CD14-positive monocyte (primary cell): ENCODE measurements at places on chromosomes 1 and 21.

GRCh38 chr1:59089922-59090457 lies 206.9 kb upstream of the FGGY start:
- DNase-seq, result no peak

DNA sequence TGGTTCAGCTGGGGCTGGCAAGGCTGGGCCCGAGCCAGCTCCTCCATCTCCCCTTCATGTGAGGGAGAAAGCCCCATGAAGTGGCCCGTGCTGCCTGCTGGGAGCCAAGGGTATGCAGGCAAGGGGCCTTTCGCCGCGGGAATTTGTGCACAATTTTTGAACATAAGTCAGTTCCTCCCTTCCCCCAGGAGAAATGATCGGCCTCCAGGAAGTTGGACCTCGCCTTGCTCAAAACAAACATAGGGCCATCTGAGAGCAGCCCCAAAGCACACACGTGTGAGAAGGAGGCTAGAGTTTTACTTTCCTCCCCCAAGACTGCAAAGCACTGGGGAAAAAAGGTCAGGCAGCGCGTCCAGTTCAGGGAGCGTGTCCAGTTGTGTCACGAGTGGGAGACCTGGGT lies 64.7 kb downstream of the PRDM16 start:
- no peak for DNase-seq

- DNase-seq, result no peak
Measured at GRCh38 chr1:38500891-38501290, 358.7 kb downstream of the RRAGC start.

GRCh38 chr1:21503706-21504377 lies 5.4 kb upstream of the ALPL start:
- no peak for DNase-seq

GRCh38 chr1:151222130-151222529 lies 23.8 kb downstream of the PIP5K1A start:
- DNase-seq, result no peak

DNA sequence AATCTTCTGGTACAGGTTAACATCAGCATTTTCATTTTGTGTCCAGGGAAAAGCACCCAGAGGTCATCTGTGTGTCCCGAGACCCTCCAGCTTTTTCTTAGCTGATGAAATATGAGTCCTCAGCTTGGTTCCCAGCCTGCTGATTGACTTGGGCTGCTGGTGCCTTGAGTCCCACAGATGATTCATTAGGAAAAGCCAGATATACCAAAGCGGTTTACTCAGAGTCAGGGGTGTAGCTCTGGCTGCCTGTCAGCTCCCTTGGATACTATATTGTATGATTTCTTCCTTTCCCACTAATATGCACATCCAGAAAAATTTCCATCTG lies 43.7 kb upstream of the MAB21L3 start:
- no peak for DNase-seq

- no peak for DNase-seq
Measured at GRCh38 chr1:30087465-30087864, 635.9 kb downstream of the MATN1 start.

DNA sequence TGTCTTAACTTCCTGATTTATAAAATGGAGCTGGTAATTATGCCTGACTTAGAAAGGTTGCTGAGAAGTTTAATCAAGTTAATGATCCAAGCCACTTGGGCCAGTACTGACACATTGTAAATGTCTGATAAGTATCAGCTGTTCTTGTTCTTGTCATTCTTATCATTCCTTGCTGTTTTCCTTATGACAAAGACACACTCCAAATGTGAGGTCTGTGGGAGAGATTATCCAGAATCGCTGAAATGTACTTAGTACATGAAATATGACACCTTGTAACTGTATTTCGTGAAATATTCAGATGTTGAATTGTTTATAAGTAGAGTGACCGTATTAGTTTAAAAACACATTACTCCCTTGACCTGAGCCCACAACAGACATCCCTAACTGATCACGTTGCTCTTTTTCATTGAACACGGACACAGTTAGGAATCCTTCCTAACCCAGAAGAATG lies 6.1 kb downstream of the AADACL4 start:
- DNase-seq, result no peak

DNA sequence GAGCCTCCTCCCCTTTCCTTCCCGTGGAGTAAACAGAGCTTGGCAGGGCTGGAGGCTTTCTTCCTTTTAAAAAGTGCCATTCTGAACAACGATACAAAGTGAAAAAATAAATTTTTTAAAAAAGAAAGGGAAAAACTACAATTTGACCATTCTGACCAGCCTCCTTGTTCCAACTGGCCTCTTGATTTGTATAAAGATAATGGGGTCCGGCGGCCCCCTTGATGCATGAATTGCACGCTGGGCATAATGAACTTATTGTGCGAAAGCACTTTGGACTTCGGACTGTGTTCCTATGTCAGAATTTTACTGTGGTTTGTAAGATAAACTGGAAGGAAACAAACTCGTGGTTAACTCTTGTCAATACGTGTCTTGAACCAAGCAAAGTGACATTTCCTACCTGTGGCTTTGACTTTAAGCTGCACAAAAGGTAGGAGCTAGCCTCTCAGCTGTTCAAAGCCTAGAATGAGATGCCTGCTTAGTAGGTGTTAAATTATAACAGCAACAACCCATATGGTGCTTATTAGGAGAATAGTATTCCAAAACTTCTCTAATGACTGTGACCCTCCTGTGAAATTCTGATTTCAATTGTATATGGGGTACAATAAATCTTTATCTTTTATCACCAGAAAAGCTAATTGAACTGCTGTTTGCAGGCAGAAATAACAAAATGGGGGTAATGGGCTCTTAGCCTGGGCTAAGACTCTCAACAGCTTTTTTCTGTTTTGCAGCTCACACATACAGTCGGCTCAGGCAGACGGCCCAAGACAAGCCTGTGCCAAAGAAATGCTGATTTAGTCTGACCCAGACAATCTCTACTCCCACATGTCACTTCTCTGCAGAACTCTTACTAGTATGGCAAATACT lies 9.3 kb downstream of the IRF2BP2 start:
- DNase-seq, result no peak

- no peak for DNase-seq
Measured at GRCh38 chr1:87942165-87942564, 613.5 kb downstream of the LMO4 start.

GRCh38 chr1:14300991-14301703 lies 297.3 kb upstream of the KAZN start:
- no peak for DNase-seq

DNA sequence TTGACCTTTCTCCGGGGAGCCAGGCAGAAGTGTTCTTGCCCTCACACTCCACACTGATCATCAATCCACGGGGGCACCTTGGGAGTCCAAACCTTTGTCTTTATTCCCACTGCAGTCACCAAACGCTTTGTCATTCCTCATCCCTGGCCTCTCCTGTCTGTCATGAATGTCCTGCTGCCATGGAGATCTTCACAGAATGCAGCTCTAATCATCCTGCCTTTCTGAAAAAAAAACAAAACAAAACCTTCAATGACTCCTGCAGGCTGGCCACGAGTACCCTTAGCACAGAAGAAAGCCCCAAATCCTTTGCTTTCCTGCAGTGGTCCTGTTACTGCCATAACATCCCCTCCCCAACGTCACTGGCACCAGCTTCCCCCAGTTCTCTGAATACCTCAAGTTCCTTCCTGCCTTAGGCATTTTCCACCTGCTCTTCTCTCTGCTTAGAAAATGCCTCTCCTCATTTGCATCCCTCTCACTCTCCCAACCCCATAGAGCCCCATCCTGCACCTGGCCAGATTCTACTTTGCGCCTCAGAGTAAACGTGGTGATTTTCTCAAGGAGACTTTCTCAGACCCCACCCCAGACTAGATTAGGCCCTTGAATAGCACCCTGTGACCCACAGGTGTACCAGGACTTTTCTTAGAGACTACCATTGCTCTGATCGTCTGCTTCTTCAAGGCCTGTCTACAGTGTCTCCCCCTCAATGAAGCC lies 131.2 kb downstream of the AK5 start:
- DNase-seq, result no peak

- DNase-seq, result no peak
Measured at GRCh38 chr1:89277725-89278124, 5.1 kb upstream of the GBP5 start.

DNA sequence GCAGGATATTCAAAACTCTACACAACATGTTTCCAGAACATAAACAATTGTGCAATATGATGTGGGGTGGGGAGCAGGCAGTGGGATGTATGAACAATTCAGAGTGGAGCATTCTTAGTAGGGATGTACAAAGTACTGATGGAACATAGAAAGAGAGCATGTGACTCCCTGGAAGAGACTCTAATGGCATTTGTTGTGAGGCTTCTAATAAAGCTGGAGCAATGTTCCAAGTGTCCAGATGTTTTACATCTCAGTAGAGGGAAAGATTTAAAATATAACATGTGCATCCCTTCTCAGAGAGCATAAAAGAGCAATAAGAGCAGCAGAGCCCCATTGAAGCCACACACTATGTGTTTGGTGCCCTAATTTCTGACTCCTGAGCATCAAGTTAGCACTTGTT lies 116.5 kb downstream of the BRINP2 start:
- DNase-seq, result no peak

DNA sequence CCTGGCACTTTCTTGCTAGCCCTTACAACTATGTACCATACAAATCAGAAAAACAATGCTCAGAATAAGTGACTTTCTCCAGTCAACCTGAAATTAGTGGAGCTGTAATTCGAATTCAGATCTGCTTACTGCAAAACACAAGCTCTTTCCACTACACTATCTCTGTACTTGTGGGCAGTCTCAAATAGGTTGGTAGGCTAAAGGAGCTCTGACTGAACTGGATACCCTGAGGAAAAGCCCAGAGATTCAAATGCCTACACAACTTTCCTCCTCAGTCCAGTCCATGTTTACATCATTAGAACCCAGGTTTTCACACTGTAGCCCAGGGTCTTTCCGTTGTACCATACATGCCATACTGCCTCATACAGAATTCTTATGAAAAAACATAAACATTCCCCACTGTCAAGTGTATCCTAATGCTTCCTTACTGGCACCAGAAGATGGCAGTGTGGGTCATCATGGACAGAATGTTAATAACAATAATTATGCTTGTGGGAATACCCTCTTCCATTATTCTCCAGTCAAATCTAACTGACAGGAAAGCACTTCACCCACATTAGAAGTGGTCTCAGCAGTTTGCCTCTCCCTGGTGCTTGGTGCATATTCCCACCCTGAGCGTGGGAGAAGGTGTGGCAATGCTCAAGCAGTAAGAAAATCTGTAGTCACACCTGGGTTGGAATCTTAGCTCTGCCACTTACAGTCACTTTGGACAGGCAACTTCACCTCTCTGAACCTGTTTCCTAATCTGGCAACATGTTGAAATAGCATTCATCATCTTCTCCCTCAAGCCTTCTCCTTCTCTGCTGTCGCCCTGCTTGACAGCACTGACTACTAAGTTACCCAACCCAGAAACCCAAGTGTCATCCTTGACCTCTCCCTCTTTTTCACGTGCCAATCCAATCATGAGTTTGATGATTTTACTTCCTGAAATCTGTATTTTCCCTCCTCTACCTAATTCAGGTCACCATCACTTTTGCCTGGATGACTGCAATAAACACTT lies 14.4 kb upstream of the ZFYVE9 start:
- DNase-seq, result peak; percentile 63

DNA sequence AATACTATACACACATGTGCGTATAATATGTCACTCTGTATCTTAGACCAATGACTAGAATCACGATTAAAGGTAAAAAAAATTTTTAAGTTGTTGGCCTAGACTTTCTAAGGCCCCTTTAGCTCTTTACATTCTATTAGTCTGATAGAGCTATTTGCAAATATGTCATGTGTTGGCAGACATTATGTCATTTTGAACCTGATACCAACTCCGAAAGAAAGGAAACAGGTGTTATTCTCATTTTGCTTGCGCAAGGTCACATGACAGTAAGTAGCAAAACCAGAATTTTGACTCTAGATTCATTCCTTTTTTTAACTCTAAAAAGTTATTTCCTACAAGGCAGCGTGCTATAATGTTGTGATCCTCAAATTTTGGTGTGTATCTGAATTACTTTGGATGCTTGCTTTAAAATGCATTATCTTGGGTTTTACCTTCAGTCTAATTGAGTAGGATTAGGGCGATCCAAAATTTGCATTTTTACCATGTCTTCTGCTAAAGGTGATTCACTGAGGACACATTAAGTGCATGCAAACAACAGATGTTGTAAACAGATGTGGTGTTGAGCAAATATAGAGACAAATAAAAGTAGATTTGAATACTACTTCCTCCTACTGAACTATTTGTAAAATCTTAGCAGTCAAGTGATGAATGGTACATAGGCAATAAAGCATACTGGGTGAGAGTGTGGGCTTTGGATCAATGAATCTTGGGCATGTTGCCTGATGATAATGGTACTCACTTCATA lies 63.5 kb upstream of the KIAA1614 start:
- DNase-seq, result no peak

GRCh38 chr1:218401998-218402785 lies 57.1 kb downstream of the TGFB2 start:
- DNase-seq, result no peak

- DNase-seq, result no peak
Measured at GRCh38 chr21:44866780-44867179, 6.7 kb downstream of the PTTG1IP start.

- no peak for DNase-seq
Measured at GRCh38 chr1:68174738-68175113, 57.6 kb downstream of the WLS start.

GRCh38 chr1:11948822-11949458 lies 14.4 kb downstream of the PLOD1 start:
- no peak for DNase-seq

DNA sequence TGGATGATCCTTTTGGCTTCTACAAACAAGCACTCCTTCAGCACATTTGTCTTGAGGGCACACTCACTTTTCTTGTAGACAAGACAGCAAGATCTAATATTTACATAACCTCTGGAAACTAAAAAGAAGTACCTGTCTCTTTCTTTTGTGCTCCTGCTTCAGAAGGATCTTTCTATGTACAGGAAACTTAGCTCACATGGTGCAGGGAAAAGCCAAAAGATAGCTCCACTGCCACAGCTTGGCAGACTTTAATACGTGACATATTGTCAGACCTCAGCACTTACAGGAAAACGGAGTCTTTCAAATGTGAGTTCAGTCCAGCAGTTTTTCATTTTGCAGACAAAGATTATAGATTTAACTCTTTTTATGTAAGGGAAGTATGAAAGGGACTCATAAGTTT lies 225.5 kb upstream of the SAMSN1 start:
- no peak for DNase-seq

GRCh38 chr1:92877792-92878191 lies 46.0 kb downstream of the RPL5 start:
- DNase-seq, result no peak

- no peak for DNase-seq
Measured at GRCh38 chr21:14084068-14084501, 126.7 kb downstream of the LIPI start.

- no peak for DNase-seq
Measured at GRCh38 chr1:224785622-224786021, 143.9 kb upstream of the DNAH14 start.

GRCh38 chr1:226712742-226713419 lies 26.2 kb downstream of the ITPKB start:
- no peak for DNase-seq
